HT-29 (cell line): ENCODE measurements at places on chromosomes 12 and 14.

DNA sequence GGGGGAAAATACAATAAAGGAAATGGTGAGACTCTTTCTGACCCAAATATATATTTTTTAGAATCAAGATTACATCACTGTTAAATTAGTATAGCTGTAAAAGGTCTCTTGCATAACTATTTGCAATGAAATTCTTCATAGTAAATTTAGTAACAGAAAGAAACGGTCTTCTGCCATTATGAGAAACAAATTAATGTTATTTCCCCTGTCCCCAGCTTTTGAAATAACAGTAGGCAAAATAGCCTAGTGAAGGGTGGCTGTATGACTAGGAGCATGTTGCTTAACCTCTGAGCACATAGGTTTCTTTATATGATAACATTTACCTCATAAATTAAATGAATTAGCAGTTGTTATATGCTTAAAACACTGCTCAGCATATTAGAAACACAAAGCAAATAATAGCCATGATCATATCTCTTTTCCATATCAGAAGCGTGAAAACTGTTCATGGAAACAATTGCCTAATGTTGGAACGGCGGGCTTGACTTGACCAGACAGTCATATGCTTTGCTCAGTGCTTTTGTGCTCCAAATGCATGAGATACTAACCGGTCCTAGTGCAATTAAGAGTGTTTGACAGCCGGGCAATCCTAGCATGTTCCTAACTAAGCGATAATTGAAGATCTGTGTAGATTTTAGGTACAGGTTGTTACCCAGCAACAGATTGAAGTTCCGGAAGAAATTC lies 24.0 kb downstream of the BHLHE41 start:
- DNase-seq = no peak

DNA sequence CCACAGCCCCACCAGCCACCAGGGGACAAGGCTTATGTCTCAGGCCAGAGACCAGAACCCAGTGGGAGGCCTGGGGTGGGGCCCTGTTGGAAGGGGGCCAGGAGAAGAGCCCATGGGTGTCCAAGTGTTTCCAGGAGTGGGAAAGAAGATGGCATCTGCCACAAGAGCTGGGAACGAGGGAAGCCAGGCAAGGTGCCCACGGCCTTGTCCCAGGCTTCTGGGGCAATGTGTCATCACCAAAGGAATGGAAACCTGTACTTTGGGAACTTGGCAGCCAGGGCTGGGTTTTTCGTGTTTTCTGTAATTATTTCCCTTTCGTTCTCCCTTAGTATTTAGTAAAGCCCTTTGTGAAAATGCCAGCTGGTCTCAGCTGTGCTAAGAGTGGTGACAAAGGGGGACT lies 5.3 kb upstream of the PGF start:
- no peak for DNase-seq

GRCh38 chr14:51369814-51370213 lies 129.8 kb downstream of the TMX1 start:
- DNase-seq = peak; percentile 13

- DNase-seq = peak; percentile 43
These were observed 70.0 kb downstream of the EPS8 start for GRCh38 chr12:15719230-15719629.

DNA sequence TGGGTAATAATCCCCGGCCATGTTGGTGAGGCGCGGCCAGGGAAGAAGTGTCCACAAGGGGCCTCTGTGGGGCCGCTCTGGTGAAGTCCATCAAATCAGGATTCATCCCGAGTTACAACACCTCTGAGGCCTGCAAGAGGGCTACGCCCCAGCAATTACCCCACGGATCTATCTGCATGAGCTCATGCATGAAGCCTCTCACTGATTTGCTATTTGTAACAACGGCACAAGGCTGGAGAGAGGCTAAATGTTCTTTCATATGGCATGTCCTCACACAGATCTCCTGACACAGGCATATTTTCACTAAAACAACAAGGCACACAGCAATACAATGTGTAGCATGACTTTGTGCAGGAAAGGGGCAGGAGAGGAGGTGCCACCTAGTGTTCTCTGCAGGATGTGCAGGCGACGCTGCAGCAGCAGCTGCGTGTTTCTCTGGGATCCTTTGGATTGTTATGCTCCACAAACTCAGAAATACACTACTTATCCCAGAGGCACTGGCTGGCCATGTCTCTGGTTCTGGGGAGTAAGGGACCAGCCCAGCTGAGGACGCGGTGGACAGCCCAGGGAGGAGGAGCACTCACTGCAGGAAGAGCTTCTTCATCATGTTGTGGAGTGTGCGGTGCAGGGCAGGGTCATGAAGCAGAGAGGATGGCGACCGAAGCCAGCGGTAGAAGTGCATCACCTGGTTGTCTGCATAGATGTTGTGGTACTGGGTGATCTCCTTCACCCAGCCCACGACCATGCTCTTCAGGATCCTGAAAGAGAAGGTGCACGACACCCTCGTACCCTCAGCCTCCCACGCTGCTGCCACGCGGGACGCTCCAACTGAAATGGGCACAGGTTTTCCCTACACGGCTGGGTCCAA lies 20.2 kb downstream of the P2RX2 start:
- peak; percentile 53 for DNase-seq

GRCh38 chr14:103879570-103880347 lies 32.4 kb upstream of the PPP1R13B start:
- DNase-seq = peak; percentile 78

DNA sequence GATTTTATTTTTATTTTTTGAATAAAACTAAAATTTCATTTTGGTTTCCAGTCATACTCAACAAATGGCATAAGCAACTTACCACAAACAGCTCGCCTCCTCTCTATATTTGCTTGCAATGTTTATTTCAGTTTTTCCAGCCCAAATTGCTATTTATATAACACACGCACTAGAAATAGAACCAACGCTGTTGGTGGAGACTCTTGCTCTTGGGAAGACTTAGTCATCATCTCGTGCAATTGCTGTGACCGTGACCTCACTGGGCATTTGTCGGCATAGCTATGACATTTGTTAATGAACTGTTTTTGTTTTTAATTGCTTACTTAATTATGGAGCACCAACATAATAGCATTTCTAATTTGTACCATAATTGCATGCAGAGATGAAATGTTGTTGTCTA lies 153.1 kb upstream of the OTX2 start:
- no peak for DNase-seq

GRCh38 chr14:101944451-101944850 lies 19.9 kb upstream of the DYNC1H1 start:
- DNase-seq = no peak

- DNase-seq = peak; percentile 42
These were observed 98.7 kb downstream of the GAS2L3 start for GRCh38 chr12:100672075-100672592.

DNA sequence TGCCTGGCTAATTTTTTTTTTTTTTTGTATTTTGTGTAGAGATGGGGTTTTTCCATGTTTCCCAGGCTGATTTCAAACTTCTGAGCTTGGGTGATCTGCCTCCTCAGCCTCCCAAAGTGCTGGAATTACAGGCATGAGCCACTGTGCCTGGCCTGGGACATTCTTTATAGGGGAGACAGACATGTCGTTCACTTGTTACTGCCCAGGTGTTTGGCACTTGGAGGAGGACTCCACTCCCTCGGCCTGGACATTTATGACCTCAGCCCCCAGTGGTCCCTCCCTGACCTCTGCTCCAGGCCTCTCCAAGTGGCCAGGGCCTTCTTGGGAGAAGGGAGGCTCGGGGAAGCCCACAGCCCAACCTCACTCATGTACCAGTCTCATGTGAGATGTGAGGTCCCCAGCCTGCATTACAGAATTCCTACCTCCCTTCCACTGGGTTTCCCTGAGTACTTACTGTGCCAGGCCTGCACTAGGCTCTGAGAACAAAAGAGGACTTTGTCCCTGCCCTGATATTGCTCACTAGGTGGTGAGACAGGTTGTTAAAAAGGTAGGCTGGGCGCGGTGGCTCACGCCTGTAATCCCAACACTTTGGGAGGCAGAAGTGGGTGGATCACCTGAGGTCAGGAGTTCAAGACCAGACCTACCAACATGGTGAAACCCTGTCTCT lies 9.7 kb upstream of the POP5 start:
- DNase-seq = peak; percentile 34

DNA sequence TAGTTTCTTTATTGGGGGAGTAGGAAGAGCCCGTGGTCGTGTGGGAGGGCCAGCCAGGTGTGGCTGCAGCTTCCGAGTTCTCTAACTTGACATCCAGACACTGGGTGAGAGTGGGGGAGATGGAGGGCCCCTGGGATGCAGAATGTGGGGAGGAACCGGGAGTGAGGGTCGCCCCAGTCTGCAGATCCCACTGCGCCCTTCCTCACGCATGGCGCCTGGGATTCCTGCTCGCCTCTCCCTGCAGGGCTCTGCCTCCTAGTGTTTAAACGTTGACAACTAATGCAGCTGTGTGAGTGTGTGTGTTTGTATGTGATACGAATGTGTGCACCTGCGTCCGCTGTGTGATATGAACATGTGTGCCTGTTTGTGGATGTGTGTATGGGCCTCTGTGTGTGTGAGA lies 34.6 kb downstream of the FZD10 start:
- no peak for DNase-seq

GRCh38 chr12:100114574-100114973 lies 28.1 kb downstream of the BLTP3B start:
- DNase-seq = no peak

DNA sequence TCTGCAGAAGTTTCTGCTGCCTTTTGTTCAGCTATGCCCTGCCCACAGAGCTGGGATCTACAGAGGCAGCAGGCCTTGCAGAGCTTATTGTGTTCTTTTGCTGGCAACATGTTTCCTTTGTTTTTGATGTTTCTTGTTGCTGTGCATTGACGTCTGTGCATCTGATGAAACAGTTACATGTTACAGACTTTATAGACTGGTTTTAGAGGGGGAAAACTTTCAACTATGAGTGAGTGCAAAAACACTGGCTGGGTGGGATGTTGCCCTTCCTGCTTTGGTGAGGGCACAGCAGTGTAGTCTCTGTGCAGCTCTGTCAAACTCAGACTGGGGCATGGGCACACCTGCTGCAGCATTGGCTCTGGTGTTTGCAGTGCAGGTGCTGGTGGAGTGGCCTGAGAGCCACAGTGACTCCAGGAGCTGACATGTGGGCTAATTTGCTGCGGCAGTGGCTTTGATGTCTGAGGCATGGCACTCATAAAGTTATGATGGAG lies 26.9 kb downstream of the CLEC6A start:
- DNase-seq = no peak

- no peak for DNase-seq
These were observed 126.4 kb upstream of the TMEM132C start for GRCh38 chr12:128140551-128140950.

GRCh38 chr12:26614011-26614616 lies 218.9 kb downstream of the ITPR2 start:
- DNase-seq = peak; percentile 18

- no peak for DNase-seq
These were observed 83.7 kb downstream of the LMNTD1 start for GRCh38 chr12:25469368-25469767.
